ENCODE measurements at places on chromosomes 1 and 21.

- no peak for DNase-seq
Measured at GRCh38 chr1:93729502-93729901, 47.9 kb upstream of the BCAR3 start.

DNA sequence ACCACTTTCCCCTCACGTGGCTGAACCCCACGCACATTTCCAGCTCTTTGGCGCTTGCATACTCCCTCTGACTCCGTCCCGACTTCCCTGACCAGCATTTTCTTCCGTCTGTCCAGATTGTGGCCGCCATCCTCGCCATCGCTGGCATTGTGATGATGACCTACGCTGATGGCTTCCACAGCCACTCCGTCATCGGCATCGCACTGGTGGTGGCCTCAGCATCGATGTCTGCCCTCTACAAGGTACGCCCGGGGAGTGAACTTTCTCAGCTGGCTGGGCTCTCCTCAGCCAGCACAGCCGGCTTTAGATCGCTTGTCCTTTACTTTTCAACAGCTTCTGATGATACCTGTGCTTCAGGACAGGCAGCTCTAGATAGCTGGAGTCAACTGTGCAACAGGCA is 56.8 kb upstream of the COA6 start:
- no peak for DNase-seq

DNA sequence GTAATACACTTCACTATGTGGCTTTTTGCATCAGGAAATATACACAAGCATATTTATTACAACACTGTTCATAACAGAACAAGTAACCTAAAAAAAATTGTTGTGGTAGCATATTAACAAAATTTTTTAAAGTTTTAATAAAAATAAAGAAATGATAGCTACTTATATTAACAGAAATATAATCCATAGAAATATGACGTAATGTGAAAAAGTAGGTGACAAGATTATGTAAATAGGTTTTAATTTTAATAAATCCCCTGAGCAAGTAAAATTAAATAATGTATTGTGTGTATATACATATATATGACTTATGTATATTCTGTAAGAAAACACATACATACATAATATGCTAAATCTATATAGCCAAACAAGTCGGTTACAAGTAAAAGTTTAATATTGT is 359.9 kb downstream of the SEC16B start:
- DNase-seq: no peak

- no peak for DNase-seq
Measured at GRCh38 chr1:72918940-72919339, 636.6 kb upstream of the NEGR1 start.

- no peak for DNase-seq
Measured at GRCh38 chr1:220226752-220227151, 45.5 kb downstream of the RAB3GAP2 start.

GRCh38 chr1:75614399-75614756 is 3.5 kb upstream of the SLC44A5 start:
- DNase-seq: no peak

GRCh38 chr1:230854423-230854822 is 13.9 kb downstream of the C1orf198 start:
- DNase-seq: no peak

DNA sequence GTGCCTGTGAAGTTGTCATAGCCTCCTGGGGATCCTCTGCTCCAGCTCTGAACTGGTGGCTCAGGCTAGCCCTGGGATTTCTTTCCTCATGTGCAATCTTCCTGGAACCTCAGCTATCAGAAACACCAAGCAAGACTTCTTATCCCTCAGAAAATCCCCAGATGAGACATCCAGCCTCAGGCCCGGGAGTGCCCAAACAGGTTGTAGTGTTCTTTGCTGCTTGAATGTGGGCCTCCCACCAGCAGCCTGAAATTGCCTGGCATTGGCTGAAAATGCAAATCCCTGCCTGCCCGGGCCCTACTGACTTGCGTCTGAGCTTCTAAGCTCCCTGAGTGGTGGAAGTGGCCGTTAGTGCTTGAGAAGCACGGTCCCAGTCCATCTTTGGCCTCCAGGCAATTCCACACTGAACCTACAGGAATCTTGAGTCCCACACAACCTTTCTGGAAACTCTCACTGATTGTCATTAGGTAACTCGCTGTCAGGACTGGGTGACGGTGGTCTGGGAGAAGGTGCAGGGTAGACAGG is 146.8 kb downstream of the ZBTB18 start:
- no peak for DNase-seq

- no peak for DNase-seq
Measured at GRCh38 chr1:206975306-206975705, 5.0 kb upstream of the FCAMR start.

DNA sequence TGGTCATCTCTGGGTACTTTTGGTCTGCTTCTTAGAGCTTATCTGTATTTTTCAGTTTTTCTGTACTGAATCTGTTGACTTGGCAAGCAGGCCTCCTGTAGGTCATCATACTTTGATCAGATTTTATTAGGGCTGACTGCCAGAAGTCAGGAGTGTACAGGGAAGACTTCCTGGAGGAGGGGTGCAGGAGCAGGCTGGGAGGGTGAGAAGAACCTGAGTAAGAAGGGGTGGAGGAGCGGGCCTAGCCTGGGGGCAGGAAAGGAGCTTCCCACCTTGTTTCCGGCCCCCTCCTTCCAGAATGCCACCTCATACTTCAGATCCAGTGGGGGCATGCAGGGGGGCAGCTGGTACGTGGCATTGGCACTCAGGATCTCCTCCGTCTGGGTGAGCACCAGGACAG is 18.3 kb upstream of the IL22RA1 start:
- no peak for DNase-seq

Measured in liver (tissue), 10 donors.